Stimulated activated CD8-positive, alpha-beta memory T cell treated with anti-CD3 and anti-CD28 coated beads, Interleukin-7, amount 100 ng/mL, for 48 hours (primary cell): ENCODE measurements at places on chromosomes 6 and 20.
A peak's percentile ranks its signal among the peaks of the same experiment; 100 is the strongest.

DNA sequence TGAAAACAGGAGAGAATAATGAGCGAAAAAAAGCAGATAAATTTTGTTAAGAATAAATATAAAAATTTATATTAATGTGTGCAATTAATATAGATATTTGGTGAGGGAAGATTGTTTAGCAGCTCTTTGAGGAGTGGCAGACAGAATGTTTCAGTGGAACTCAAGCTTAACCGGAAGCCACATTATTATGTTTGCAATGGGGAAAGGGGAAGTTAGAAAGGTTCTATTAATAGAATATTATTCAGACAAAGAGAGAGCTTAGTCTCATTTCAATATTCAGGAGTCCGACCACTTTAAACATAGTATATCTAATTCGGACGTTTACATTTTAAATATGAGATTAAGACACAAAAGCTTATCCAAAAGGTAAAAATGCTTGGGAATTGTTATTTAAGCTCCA lies 81.6 kb upstream of the KHDRBS2 start:
- no peak for DNase-seq

DNA sequence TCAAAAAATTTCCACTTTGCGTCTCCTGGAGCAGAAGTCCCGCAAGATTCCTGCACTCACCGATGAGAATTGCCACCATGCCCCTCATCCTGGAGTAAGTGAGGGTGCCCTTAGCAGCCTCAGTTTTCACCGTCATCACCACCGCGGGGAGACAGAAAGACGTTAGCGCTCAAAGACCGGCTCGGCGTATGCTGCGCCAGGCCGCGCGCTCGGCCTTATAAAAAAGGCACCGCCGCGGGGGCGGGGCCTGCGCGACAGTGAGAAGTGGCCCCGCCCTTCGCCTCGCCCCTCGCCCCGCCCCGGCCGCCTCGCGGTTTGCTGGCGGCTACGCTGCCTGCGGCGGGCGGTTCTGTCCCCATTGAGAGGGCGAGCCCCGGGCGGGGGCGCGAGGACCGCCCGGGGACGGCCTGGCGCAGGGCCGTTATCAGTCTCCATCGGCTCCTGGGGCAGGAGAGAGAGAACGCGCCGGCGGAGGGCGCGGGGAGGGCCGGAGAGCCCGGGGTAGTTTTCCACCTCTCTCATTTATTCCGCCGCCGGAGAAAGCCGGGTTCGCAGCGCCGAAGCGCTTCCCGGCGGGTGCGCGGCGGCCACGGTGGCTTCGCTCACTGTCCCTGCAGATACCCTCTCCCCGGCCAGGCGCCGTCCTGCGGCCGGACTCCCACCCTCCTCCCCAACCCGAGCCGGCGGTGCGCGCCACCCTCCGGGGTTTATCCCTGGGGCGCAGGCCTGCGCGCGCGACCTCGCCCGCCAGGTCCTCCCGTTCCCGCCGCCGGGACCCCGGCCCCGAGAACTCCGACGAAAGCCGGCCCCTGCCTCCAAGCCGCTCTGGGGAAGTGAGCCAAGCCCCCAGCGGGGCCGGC lies 122.5 kb upstream of the SLC2A12 start:
- DNase-seq, result peak; percentile 84

GRCh38 chr20:63655249-63655648 lies 2.0 kb upstream of the STMN3 start:
- DNase-seq, result no peak

GRCh38 chr20:6074145-6074561 lies 20.3 kb upstream of the LRRN4 start:
- DNase-seq, result no peak

DNA sequence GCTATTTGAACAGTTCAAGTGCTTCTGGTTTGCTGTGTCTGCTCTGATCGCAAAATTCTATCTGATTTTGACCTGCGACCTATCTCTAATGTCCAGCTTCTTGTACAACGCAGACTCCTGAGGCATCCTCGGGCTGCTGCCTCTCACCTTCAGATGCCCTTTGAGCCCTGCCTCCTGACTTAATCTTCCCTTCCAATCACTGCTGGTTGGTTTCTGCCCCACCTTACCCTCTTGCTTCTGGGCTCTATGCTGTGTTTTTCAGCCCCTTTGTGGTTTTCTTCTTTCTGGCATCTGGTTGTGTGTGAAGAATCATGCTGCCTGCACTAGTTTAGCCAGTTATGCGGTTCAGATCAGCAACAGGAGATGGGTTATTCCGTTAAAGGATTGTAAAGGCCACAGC lies 131.2 kb upstream of the THEMIS start:
- DNase-seq, result no peak

GRCh38 chr6:12423832-12424231 lies 133.7 kb downstream of the EDN1 start:
- no peak for DNase-seq

GRCh38 chr6:87154641-87154992 lies 748 bp upstream of the ZNF292 start:
- DNase-seq, result no peak

- DNase-seq, result no peak
Measured at GRCh38 chr6:35624341-35625070, 64.2 kb downstream of the FKBP5 start.

- DNase-seq, result no peak
Measured at GRCh38 chr6:143823548-143823947, 19.6 kb upstream of the LTV1 start.

DNA sequence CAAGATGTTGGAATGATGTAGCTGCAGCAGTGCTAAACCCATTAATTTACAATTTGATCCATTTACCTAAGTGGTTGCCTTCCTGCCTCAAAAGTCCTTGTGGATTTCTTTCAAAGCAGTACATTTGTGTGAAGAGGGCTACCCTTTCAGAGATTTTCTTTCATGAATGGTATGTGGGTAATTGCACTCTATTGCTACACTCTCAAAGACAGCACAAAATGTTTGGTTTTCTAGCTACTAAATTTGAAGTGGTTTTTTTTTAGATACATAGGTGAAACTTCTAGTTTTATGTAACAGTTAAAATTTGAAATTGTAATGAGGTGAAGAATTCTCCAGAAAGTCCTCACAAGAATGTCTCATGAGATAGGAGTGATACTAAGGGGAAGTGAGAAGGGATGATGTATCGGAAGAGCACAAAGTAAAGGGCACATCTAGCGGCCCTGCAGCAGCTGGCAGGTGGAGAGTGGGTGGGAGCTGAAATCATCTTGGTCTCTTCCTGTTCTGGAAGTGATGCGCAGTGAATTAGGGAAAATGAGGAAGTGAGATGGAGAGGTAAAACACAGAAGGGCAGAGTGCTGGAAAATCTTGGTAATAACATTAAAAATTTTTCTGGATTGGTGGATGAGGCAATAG lies 236.8 kb upstream of the MAN1A1 start:
- no peak for DNase-seq

- no peak for DNase-seq
Measured at GRCh38 chr6:166172546-166172945, 4.9 kb upstream of the TBXT start.

DNA sequence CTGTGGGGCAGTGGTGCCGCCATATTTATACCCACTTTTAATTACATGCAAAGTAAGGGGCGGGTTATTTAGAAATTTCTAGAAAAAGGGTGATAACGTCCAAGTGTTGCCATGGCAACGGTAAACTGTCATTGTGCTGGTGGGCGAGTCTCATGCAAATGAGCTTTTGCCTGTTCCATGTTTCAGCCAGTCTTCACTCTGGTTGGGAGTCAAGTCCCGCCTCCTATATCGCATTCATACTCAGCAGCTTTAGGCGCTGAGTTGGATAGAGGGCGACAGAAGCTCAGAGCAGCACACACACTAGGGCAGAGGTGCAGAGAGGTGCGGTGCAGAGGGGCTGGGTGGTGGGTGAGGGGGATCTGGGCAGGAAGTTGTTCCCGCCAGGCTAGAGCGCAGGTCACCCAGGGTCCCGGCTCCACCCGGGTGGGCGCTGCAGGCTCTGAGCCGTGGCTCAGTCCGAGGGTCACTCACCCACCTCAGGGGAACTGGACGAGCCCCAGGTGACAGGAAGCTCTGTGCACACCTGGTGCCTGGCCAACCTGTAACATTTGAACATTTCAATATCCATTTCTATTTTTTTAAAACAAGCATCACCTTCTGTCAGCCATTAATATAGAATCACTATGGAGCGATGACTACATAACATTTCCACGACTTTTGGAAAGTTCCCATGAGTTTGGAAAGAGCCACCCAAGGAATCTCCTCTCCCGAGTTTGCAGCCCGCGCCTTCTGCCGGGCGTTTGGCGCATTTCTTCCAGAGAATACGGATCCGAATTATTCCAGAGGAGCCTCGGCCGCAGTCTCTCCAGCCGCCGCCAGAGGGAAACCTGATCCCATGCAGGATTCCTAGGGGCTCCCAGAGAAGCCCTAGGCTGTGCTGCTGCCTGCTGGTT lies 89.1 kb upstream of the PHACTR3 start:
- DNase-seq, result no peak
